ENCODE measurements at places on chromosomes 7 and 10. TPM values are rescaled to one million over a fixed set of nuclear protein-coding genes. Genes with fewer than 3 reads are reported as not detected.

DNA sequence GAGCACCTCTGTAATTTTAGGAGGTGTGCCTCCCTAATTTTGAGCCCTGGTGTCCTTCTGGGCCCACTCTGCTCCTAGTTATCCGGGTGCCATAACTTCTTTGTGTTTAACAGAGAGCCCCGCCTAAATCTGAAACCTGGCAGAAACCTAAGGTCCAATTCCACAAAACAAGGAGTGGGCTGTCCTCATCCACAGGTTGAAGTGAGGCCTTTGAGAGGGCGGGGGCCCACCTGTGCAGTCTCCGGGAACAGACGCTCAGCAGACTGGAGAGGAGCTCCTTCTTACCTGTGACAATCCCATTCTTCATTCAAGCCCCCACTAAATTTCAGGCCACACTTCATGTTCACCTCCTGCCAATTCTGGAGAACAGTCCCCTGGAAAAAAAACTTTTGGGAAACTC is 10.9 kb downstream of the TMEM72 start:
- DNase-seq, result no peak

GRCh38 chr7:66238773-66239466 is 33.8 kb downstream of the TPST1 start:
- DNase-seq, result no peak

DNA sequence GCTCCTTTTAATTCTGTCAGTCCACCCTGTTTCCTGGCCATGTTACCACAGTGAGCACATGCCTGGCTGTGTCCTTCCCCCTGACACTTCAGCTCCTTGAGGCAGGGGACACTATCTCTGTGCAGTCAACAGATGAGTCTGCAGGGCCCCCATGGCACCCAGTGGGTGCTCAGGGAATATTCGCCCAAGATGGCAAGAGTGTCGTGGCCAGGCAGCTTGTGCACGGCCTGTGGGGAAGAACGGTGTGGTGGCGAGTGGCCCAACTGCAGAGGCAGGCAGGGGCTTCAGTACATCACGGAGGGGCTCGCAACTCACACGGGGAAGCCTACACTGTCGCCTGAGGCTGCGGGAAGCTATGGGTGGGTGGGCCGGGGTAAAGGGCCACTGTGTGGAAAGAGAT is 91.1 kb downstream of the TRRAP start:
- no peak for DNase-seq

- no peak for DNase-seq
These were observed 107.2 kb downstream of the TMEM130 start for GRCh38 chr7:98762620-98763019.

DNA sequence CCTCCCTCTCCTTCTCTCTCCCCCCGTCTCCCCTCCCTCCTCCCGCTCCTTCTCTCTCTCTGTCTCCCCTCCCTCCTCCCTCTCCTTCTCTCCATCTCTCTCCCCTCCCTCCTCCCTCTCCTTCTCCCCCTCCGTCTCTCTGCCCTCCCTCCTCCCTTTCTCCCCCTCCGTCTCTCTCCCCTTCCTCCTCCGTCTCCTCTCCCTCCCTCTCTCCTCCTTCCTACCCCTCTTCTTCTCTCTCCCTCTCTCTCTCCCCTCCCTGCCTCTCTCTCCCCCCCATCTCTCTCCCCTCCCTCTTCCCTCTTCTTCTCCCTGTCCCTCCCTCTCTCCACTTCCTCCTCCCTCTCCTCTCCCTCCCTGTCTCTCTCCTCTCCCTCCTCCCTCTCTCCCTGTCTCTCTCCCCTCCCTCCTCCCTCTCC is 32.2 kb downstream of the AP5Z1 start:
- no peak for DNase-seq

The RNF32 gene
- total RNA-seq, result 0.15 TPM

The AGBL3 gene
- 2.5 TPM for total RNA-seq

DNA sequence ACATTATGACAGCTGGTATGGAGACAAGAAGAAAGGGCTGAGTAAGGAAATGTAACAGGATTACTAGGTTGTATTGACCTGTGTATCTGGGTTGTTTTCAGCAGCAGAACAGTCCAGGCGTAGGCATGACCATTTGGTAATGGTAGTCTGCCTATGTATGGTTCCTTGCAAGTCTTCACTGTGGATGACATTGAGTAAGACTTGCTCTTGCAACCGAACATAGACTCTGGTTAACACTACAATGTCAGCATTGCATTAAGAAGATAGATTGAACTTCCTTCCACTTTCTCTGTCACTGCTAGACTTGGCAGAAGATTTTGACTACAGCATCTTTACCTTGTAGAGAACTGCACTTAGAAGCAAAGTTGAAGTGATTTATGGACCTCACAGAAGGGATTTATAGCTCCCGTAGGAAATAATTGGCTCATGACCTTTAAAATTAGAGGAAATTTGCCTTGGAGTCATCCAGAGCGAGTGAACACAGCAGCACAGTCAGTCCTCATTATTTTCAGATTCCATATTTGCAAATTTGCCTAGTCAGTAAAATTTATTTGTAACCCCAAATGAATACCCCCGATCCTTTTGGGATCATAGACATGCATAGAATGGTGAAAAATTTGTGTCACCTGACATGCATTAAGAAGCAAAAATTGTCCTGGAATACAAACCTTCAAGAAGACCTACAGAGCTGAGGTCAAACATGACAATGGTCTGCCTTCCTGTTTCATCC is 79.6 kb upstream of the STRIP2 start:
- no peak for DNase-seq

GRCh38 chr7:112263519-112263918 is 57.0 kb downstream of the ZNF277 start:
- DNase-seq, result no peak

The CALD1 gene
- total RNA-seq, result 251 TPM

GRCh38 chr10:1426786-1427185 is 310.5 kb downstream of the ADARB2 start:
- no peak for DNase-seq

The SEMA3D gene
- total RNA-seq, result 0.68 TPM

- DNase-seq, result peak; percentile 96
These were observed 528 bp upstream of the TNRC18 start for GRCh38 chr7:5423976-5424748.

DNA sequence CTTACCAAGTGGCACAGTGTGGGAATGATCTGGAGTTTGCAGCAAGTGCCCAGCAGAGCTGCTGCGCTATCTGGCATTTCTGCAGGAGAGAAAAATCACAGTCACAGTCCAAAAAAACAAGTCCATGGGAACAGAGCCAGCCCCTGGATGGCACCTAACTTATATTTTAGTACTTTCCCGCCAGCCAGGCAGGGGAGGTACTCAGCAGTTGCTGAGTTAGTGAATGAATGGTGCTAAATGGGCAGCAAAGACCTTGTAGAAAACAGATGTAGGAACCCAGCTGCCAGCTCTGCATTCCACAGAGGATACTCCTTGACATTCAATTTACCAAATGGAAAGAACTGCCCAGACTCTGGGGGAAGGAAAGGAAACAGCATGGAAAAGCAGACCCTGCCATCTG is 54.5 kb downstream of the GSDME start:
- DNase-seq, result no peak

DNA sequence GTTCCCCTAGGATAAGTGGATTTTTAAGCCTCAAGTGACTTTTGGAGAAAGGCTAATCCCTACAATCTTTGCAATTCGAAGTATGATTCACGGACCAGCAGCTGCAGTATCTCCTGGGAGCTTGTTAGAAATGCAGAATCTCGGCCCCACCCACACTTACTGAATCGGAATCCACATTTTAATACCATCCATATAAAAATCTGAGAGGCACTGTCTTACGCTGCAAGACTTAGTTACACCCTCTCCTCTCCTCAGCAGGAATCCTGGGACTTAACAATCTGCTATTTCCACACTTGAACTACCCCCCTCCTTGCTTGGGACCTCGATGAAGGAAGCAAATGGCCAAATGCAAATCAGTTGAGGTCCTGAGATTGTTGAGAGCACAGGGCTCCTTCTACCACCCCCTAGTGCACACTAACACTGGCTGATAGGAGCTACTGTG is 21.0 kb downstream of the ITPRIP start:
- no peak for DNase-seq

The SGPL1 gene
- 24.2 TPM for total RNA-seq

The STEAP4 gene
- not detected for total RNA-seq

- no peak for DNase-seq
These were observed 14.4 kb upstream of the WBP1L start for GRCh38 chr10:102729029-102730026.

The MEST gene
- 15.3 TPM for total RNA-seq

DNA sequence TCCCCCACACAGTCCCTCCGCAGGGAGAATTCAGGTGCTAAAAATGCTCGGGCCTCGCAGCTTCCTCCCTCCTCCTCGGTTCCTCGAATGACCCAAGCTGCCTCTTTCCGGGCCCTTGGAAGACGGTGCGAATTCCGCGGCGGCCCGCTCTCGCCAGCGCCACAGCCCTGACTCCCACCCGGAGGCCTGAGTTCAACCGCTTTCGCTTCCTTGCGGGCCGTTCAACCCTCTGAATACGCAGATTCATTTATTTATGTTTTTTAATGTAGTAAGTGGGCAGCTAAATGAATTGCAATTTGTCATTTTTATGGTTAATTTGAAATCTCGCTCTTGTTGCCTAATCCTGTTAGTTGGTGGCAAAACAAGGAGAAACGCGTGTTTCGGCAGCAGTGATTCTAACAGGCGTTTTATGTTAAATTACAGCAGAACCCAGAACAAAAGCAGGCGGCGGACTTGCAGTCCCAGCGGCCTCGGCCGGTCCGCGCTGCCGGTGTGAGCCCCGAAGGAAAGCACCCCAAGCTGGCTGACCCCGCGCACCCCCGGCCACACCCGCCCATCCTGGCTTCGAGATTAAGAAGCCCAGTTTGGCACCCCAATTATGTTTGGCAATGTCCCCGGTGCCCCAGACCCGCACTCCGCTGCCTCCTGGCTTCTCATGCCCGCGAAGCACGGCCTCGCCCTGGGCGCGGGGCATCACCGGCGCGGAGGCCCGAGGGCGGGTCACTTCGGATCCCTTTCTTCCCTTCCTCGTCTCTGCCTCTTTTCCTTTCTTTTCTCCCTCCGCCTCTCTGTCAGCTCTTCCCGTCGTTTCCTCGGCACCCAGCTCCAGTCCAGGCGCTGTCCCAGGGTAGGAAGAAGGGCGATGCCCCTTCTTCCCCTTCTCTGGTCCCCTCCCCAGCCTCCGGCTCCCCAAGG is 75.9 kb downstream of the INSIG1 start:
- DNase-seq, result no peak

GRCh38 chr10:108393089-108393488 is 1228.6 kb upstream of the SORCS1 start:
- DNase-seq, result no peak

The OR2A7 gene
- total RNA-seq, result not detected

DNA sequence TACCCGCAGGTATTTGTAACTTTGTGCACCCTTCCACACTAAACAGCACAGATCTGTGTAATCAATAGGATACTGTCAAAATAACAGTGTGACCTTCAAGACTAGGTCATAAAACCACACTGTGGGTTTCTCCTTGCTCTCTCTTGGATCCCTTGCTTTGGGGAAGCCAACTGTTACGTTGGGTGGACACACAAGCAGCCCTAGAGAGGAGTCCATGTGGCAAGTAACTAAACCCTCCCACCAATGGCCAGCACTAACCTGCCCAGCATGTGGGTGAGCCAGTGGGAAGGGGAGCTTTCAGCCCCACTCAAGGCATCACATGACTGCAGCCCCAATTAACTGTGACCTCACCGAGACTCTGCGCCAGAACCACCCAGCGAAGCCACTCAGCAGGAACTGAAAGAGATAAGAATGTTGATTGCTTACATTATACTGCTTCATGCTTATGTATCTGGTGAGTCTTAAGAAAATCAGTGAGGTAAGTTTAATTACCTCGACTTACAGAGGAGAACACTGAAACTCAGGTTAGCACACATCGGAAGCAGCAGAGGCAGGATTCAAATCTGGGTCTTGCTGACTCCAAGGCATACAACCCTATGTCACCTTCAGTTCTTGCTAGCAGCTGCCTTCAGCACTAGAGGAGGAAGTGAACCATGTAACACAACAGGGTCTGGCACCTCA is 9.4 kb upstream of the ZC3HAV1 start:
- no peak for DNase-seq

The CASP7 gene
- 60.1 TPM for total RNA-seq

The CCDC3 gene
- 1.8 TPM for total RNA-seq

- DNase-seq, result no peak
These were observed 55.7 kb downstream of the TMEM209 start for GRCh38 chr7:130149281-130150139.

The MKX gene
- total RNA-seq, result not detected

- no peak for DNase-seq
These were observed 316.9 kb upstream of the PLXDC2 start for GRCh38 chr10:19499291-19499770.

DNA sequence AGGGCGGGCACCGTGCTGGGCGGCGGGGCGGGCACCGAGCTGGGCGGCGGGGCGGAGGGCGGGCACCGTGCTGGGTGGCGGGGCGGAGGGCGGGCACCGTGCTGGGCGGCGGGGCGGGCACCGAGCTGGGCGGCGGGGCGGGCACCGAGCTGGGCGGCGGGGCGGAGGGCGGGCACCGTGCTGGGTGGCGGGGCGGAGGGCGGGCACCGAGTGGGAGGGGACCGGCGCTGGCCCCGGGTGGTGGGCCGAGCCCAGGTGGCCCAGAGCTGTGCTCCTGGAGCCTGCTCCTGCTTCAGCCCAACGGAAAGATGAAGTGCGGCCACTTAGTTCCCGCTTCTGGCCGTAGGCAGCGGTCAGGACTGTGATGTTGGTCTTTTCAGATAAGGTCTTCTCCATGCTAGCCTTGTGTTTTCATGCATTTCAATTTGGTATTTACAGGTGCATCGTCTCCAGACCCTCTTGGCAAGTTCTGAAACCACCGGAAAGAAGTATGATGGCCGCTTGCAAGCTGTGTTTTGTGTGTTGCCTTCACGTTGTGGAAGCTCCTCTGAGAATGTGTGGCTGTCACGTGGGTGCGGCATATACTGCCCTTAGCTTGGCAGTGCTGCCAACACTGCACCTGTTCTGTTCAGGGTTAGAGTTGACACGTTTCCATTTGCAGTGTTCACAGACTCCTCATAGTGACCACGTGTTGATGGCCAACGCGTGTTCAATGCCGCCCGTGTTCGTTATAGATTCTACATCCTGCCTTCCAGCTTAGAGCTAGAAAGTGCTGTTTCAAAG is 25.2 kb downstream of the IQCE start:
- DNase-seq, result no peak

The PDE6C gene
- not detected for total RNA-seq

The MYL10 gene
- not detected for total RNA-seq
